ENCODE measurements at places on chromosomes 7 and 10.

- DNase-seq: no peak
Observed at GRCh38 chr10:70115948-70116682, 16.5 kb downstream of the AIFM2 start.

GRCh38 chr10:83045731-83046130 lies 1093.6 kb upstream of the GHITM start:
- no peak for DNase-seq

DNA sequence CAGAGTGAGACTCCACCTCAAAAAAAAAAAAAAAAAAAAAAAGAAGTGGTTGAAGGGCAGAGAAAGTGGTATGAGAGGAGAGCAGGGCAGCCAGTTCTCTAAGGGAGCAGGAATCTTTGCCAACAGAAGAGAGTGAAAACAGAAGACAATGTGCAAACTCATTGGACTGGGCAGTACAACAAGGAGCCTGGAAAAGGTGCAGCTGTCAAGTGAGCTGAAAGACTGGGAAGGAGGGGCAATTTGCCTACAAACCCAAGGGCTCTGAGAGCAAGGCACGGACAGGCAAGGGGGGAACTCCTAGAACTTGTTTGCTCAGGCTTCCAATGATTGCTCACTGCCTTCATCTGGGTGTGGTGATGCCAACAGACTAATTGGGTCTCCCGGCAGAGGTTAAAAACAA lies 9.5 kb downstream of the ACTR1A start:
- DNase-seq: no peak

- no peak for DNase-seq
Observed at GRCh38 chr10:51000976-51001375, 73.3 kb upstream of the PRKG1 start.

DNA sequence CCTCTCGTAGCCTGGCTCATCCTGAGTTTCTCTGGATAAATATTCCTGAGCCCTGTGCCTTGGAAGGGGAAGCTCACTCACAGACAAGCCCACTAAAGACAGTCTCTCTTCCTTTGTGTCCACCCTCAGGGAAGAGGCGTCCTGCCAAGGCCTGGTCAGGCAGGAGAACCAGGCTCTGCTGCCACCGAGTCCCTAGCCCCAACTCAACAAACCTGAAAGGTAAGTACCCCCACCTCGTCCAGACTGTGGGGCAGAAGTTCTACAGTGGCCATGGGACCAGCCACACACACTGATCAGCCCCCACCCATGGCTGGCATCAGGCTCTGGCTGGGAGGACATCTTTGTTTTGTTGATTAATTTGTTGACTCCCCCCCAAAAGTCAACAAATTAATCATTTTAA lies 2.8 kb downstream of the GPR15LG start:
- DNase-seq: peak; percentile 78

- no peak for DNase-seq
Observed at GRCh38 chr7:99840136-99840869, 12.5 kb downstream of the CYP3A43 start.

DNA sequence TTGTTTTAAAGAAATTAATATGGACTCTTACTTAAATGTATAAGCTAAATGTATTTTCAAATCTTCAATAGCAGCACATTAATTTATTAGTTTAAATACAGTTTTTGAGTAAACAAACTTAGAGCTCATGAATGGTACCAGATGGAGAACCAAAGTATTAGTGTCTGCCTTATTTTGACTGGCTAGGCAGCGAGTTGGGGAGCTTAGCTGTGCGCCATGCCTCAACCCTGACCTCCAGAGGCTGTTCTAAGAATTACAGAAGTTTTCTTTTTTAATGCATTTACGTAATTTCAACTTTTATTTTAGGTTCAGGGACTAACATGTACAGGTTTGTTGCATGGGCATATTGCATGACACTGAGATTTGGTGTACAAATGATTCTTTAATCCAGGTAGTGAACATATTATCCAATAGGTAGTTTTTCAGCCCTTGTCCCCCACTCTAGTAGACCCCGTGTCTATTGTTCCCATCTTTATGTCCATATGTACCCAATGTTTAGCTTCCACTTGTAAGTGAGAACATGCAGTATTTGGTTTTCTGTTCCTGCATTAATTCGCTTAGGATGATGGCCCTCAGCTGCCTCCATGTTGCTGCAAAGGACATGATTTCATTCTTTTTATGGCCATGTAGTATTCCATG lies 166.8 kb downstream of the IQUB start:
- no peak for DNase-seq

DNA sequence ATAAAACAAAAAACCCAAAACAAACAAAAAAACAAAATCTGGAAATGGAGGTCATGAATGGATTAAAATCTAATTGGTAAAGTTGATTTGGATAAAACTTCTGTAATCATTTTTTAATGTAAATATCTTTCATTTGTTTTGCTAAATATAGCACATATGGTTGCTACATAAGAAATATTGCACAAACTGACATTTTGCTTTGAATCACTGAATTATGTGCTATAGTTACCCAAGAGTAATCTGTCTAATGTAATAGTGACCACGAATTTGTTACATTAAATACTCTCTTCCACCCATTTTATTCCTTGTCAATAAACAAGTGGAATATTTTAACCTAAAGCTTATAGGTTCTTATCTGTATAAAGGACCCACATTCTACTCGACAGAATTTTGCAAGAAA lies 6.2 kb downstream of the CFAP58 start:
- no peak for DNase-seq

- no peak for DNase-seq
Observed at GRCh38 chr7:153829525-153829924, 222.7 kb upstream of the DPP6 start.

DNA sequence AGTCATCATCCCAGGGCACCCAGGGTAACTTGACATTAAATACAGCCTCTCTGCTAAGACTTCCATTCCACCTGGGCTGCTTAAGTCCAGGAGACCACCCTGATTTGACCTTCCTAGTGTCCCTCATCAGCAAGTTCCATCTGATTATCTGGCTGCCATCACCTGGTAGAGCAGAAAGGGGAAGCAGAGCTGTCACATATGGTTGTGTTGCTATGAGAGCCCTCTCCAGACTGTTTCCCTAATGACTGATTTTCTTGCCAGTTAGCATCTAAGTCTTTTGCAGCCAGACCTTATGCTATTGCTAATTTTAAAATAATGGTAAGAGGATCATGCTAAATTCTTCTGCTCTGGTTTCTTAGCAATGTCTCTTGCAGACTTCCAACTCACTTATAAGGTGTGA lies 38.7 kb downstream of the KCNH2 start:
- DNase-seq: no peak

DNA sequence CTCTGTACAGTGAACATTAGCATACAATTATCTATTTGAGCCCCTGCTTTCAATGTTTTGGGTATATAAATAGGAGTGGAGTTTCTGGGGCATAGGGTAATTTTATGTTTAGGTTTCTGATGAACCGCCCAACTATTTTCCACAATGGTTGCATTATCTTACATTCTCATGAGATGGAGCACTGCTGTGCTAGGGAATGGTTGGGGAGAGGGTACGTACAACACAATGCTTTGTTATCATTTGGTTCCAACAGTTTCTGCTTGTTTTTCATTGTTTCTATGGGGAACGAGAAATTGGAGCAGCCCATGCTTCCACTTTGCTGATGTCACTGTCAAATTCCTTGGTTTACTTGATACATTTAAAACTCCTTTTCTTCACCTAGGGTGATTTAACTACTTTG lies 1115.3 kb downstream of the REEP3 start:
- no peak for DNase-seq

DNA sequence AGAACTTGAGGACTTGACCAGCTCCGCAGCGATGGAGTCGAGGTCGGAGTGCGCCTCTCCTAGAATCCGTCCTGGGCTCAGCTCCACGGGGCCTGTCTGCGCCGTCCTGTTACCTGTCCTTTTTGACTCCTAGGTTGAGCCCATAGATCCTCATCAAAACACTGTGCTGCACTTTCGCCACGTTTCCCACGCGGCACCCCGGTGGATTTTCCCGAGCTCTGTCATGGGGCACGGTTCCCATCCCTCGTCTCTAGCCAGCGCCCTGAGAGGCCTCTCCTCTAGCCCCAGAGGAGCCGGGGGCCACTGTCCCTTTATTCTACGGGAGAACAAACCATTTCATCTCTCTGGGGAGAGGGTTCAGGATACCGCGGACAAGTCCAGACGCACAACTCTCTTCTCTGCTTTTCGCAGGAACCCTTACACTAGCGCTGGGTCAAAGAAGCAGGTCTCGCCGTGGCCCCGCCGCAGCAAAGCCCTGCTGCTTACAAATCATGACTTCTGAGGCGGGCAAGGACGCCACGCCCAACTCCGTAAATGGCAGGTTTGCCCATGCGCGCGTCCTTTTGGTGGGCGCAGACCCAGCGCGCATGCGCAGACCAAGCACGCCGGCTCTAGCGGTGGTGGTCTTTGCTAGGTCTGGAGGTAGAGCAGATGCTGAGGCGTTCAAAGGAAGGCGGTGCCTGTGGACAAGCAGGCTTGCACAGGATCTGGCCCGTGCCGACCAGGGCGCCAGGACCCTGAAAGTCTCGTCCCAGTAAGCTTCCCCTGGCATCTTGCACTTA lies 10.3 kb upstream of the ANKRD7 start:
- DNase-seq: no peak

DNA sequence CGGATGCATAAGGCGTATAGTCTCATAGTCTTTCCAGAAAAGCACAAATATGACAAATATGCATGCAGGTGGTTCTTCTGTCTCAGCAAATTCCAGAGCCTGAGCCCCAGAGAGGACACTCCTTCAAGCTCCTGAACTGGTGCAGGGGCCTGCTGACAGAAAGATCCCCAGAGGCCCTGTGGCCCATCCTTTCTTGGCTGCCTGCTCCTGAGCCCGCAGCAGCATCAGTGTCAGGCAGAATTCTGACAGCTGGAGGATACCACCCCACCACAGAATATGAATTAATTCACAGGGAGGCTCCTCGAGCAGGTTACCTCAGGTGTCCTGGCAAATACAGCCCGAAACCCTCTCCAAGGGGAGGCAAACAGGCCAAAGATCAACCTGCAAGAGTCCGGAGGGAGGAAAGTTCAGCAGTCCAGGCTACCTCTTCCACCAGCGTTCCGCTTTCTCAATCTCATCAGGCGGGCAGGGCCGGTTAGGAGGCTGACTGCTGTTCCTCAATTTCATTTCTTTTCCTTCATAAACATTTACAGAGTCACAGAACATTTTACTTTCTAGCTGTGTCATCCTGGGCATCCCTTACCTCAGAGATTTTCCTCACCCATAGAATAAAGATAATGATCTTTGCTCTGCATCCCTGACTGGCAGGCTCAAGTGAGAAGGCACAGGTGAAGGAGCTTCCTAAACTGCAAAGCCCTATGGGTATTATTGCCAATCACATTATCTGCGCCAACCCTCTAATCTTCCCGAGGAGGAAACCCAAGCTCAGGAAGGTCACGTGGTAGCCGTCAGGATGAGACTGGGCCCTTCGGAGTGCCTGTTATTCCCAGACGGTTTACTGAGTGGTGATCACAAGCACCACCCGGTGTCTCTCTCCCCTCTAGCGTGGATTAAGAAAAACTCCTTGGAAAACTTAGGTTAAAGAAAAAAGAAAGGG lies 1.4 kb downstream of the DNAJB12 start:
- DNase-seq: no peak

- DNase-seq: no peak
Observed at GRCh38 chr7:44313016-44313415, 12.4 kb downstream of the CAMK2B start.

GRCh38 chr10:29914986-29915785 lies 144.2 kb downstream of the JCAD start:
- no peak for DNase-seq

- DNase-seq: no peak
Observed at GRCh38 chr7:91668217-91668616, 212.3 kb downstream of the MTERF1 start.

DNA sequence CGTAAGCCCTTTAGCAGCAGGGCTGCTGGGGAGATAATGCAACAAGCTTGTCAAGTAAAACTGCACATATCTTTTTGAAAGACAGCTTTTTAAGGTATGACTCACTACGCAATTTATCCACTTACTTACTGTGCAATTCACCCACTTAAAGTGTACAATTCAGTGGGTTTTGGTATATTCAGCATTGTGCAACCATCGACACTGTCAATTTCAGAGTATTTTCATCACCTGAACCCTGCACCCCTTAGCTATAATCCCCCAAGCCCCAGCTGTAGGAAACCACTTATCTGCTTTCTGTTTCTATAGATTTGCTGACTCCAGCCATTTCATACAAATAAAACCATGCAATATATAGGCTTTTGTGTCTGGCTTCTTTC lies 168.0 kb downstream of the PTPN20 start:
- DNase-seq: peak; percentile 3

DNA sequence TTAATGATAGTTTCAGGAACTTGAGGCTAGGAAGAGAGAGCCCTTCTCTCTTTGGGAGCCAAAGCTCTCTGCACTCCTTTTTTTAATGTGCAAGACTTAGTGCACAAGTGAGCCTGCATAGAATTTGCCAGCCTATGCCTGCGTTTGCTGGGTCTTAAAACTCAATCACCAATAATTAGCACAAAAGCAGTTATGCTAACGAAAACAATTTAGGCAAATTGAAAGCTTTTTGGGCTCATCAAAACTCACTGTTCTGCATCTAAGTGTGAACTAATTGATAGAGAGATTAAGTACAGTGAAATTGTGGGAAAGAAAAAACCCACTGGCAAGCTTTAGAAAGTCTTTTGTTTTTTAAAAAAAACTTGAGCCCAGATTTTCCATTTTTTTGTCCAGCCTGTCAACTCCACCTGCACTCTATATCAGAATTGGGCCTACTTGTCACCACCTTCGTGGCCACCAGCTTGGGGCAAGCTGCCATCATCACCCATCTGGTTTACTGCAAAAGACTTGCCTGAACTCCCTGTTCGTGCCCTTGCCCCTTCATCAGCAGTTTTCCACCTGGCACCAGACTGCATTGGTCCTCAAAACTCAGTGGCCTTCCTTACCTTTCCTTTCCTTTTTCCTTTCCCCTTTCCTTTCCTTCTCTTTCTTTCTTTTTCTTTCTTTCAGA lies 37.8 kb downstream of the CRHR2 start:
- no peak for DNase-seq

DNA sequence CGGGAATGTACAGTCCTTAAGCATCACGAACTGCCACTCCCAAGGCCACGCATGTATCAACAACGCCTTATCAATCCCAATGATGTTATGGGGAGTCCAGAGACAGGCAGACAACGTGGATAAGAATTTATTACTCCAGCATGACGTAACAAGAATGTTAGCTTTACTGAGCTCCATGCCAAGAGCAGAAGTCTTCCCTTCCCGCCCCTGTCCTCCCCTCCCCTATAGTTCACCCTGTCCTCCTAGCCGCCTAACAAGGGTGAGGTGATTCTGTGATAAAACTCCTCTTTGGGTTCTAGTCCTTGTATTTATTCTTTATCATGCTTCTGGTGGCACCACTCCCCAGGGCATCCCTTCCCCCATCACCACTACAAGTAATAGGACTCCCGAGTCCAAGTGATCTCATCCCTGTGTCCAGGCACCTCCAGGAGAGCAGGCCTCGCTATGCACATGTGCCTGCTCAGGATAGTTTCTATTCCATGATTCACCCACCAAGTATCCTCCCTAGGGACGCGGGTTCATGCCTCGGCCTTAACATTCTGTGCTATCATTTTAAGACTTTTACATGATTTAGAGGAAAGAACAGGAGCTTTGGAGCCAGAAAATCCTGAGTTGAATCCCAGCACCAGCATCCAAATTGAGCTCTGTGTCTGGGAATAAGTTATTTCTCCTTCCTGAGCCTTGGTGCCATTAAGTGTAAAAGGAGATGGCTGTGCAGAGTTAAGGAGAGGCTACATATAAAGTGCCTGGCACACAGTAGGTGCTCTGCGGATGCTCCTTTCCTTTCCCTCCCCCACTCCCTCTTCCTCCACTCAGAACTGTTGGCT lies 15.4 kb downstream of the GSDME start:
- DNase-seq: peak; percentile 85

All from osteocyte (in vitro differentiated cells).